Right hindlimb (tissue), 1 donor: ENCODE measurements at places on chromosomes 2 and 18.

DNA sequence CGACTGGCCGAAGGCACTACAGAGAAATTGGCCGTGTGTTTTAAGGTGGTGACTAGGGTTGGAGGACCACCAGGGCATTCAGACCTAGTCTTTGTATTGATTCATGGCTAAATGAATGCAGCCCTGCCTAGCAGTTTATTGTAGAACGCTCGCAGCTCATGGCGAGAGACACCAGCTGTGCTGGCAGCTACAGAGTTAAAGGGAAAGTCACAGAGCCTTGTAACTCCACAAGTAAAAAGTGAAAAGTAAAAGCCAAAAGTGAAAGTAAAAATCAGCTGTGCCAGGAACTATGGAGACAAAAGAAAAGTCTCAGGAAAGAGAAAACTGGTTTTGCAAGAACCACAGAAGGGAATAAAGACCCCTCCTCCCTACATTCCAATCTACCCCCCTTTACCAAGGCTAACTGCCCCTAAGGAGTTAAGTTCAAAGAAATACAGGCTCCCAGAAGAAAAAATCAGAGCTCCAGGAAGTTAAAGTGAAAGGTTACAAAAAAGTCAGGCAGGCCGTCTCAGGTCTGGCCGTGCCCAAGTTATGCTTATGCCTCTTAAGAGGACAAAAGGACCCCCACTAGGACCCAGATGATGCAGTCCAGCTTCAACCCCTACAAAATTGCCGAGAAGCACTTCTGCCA is 46.4 kb upstream of the SELENOI start:
- peak; percentile 69 for DNase-seq

DNA sequence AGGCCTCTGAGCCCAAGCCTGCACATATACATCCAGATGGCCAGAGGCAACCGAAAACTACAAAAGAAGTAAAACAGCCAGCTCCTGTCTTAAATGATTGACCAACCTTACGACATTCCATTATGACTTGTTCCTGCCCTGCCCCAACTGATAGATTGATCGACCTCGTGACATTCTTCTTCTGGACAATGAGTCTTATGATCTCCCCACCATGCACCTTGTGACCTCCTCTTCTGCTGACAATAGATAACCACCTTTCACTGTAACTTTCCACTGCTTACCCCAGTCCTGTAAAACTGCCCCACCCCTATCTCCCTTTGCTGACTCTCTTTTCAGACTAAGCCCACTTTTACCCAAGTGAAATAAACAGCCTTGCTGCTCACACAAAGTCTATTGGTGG is 670.0 kb upstream of the PKDCC start:
- DNase-seq = no peak

DNA sequence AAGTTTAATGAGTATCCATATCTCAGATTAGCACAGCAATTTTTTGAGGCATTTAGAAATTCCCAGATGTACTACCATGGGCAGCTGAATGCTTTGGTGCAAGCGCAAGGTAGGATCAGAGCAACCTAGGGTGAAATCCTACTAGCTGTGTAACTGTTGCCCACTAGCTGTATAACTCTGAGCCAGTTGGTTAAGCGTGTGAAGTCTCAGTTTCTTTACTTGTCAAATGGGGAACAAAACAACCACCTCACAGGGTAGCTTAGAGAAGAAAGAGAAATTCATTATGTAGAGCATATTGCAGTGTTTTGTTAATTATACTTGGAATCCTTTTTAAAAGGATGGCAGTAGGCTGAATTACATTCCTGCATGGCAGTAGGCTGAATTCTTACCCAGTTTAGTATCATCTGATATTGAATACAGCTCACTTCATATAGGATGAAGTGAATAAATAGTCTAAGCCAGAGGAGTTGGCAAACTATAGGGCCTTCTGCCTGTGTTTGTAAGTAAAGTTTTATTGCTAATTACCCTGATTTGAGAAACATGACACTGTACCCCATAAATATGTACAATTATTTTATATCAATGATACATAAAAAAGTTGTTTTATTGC is 180.7 kb downstream of the PLCL1 start:
- DNase-seq = no peak

- DNase-seq = no peak
Measured at GRCh38 chr2:47686018-47686417, 96.9 kb upstream of the MSH6 start.

- DNase-seq = no peak
Measured at GRCh38 chr18:2971741-2972552, 41.0 kb downstream of the LPIN2 start.

- no peak for DNase-seq
Measured at GRCh38 chr18:11175266-11175979, 26.1 kb upstream of the PIEZO2 start.

DNA sequence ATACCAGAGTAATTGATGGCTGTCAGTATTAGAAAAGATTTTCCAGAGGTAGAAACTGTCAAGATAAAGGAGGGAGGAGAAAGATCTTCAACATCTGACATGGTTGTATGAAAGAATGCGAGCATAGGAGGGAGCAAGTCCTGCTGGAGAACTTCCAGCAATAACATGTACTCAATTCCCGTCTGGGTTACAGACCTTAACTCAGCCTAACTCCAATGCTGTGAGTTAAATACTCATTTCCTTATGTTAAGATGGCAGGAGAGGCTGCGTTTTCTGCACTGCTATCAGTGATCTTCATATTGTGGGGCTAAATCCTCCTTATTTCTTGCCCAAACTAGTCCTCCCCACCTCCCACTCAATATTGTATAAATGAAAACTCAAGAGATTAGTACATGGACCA is 6.7 kb upstream of the CERS6 start:
- no peak for DNase-seq

DNA sequence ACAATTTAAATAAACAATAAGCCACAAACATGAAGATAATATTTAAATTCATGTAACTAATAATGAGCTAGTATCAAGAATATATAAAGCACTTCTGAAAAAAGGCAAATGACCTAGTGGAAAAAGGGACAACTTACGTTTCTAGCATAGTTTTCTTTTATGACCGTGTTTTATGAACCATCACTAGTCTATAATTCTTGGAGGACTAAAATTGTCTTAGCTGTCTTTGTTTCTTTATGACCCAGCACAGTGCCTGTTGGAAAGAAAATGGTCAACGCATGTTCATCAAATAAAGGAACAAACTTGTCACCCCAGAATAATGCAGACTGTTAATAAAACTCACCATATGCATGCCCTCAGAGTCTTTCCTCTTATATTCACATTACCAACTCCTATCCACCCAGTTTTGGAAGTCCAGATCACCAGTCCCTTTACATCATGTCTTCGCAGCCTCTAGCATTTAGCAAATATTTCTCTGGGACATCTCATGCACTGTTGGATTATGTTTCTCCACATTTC is 57.4 kb upstream of the GRB14 start:
- no peak for DNase-seq

GRCh38 chr2:141437521-141437920 is 693.3 kb downstream of the LRP1B start:
- no peak for DNase-seq

GRCh38 chr2:7722212-7722910 is 805.1 kb downstream of the RNF144A start:
- no peak for DNase-seq

- no peak for DNase-seq
Measured at GRCh38 chr2:133255360-133255759, 312.9 kb downstream of the NCKAP5 start.

GRCh38 chr2:132814651-132815050 is 144.6 kb upstream of the LYPD1 start:
- no peak for DNase-seq

DNA sequence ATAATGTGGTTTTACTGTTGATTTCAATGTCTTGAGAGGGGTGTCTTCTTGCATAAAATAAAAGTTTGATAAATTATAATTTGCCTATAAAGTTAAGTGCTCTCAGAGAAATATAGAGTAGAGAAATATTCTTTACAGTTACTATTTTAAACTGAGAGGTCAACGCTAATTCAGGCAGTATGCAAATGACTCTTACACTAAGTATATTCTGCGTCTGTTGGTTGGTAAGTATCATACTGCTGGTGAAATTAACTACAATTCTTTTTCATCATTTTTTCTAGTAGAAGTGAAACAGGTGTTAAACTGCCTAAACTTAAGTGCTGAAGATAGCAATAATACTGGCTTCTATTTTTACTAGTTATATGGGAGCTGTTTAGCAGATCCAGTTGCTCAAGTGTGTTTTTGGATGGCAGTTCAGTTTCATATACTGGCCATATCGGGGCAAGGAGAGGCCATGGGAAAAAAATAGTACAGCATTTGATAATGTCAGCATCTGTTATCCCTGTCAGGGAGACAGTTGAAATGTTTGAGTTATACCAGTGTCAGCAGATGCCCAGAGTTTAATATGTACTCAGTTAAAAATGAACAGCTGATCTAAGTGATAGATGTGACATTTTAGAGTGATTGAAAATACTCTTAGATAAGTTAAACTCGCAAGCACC is 86.2 kb downstream of the MIB1 start:
- no peak for DNase-seq

- no peak for DNase-seq
Measured at GRCh38 chr2:26758790-26759321, 5.2 kb upstream of the SLC35F6 start.

DNA sequence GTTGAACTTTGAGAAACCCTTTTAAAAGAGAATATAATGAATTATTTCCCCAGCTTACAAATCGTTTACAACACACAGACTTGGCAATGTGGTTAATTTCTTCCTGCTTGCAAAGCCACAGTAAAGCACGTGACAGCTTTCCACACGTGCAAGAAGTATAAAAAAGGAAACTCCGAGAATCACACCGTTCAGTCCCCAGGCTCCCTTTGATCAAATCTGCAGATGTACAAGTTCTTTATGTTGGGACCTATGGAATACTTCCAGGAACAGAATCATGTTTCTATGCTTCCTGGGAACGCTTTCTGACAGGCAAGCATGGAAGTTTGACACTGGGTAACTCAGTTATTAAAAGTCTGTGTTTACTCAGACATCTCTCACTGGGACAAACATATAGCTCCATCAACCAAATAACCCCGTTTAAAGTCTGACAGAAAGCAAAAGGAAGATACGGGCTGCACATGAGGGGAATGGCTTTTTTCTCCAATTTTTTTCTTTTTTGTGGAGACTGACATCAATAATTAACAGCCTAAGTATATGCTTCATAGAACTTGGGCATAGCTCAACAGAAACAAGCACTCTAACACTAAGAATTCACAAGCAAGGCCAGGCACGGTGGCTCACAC is 134.8 kb downstream of the EIPR1 start:
- peak; percentile 49 for DNase-seq

DNA sequence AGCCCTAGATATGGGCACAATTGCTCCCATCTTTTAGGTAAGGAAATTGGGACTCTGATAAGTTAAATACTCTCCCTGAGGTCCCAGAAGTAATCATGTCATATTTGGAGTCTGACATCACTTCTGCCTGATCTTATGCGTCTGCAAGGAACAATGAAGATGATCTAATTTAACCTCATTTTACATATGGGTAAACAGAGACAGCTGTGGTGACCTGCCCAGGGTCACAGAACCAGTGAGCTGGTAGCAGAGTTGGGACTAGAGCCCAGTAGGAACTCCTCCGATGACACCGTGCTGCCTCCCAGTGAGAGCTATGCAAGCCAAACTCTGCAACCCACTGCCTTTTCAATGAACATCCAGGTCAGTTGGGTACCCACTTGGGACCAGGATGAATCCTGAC is 17.8 kb downstream of the CTAGE1 start:
- no peak for DNase-seq

DNA sequence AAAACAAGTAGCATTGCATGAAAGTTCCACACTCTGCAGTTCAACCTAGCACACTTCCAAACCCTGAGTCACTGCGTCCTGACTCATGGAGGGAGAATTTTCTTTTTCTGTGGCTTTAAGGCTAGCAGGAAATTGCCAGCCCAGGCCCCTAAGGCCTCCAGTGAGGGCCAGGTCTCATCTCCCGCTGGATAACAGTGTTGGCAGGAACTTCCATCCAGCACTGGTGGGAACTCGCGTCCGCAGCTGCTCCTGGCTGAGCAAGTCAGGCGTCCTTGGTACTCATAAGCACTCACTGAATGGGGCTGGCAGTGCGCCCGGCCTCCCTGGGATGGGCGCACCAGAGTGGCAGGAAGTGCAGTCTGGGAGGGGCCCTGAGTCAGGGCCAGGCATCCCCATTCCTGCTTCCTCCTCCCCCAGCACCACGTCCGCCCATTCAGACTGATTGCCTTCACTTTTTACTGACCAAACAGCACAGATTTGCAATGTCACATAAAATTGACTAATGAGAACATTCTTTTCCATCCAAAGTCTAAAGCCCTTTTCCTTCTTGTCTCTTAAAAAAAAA is 14.3 kb downstream of the MALL start:
- DNase-seq = peak; percentile 95

GRCh38 chr2:174003720-174004695 is 38.8 kb upstream of the SP3 start:
- DNase-seq = no peak

DNA sequence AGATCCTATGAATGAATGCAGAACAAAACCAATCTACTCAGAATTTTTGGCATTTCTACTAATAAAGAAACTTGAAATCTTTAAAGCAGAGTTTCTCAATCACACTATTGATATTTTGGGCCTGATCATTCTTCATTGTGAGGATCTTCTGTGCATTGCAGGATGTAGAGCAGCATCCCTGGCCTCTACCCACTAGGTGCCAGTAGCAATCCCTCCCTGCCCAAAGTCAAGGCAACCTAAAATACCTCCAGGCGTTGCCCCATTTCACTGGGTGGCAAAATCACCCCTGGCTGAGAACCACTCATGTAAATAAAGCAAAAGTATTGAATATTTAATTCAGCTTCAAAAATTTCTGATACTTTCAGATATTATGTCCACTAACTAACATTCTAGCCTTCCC is 213.0 kb downstream of the SP3 start:
- DNase-seq = no peak

DNA sequence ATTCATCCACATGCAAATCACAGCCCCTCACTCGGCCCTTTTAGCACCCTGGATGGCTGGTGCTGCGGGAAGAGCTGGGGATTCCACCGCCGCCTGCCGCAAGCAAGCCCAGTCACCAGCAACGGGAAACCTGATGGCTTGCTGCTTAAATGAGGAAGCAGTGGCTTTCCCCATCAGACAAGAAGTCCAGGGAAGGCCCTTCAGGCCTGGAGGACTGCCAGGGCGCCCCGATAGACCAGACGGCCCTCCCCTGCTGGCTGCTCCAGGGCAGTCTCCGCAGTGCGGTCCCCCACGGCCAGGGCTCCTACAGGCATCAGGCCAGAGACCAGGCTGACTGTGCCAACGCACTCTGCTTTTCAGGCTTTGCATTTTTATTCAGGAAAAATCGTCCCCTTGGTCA is 439.1 kb downstream of the EIPR1 start:
- DNase-seq = no peak

DNA sequence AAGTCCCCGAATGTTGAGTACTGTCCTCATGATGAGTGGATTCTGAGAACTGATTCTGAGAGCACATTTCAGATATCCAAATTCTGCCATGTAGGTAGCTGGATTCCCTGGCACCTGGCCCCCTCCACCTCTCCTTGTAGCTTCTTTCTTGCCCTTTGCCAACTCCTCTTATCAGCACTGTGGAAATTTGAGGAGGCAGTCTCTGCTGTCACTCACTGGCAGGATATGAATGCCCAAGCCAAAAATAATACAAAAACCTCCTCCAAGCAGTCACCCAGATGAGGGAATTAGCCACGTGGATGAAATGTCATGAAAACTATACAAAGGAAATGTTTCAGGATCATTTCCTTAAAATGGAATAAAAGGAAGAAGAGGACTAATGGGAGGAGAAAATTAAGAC is 276.8 kb downstream of the SETBP1 start:
- DNase-seq = no peak

- peak; percentile 94 for DNase-seq
Measured at GRCh38 chr2:219289537-219290361, 10.6 kb downstream of the DNAJB2 start.
